ENCODE measurements at places on chromosomes 12 and 14.

- peak; percentile 32 for DNase-seq
Observed at GRCh38 chr12:75364919-75365318, 26.0 kb upstream of the GLIPR1L2 start.

- DNase-seq = no peak
Observed at GRCh38 chr12:11085419-11085818, 6.7 kb downstream of the TAS2R43 start.

GRCh38 chr12:68227356-68227755, 1.7 kb upstream of the IL26 start:
- DNase-seq = no peak

GRCh38 chr12:119008691-119009221, 27.4 kb downstream of the SRRM4 start:
- DNase-seq = no peak

DNA sequence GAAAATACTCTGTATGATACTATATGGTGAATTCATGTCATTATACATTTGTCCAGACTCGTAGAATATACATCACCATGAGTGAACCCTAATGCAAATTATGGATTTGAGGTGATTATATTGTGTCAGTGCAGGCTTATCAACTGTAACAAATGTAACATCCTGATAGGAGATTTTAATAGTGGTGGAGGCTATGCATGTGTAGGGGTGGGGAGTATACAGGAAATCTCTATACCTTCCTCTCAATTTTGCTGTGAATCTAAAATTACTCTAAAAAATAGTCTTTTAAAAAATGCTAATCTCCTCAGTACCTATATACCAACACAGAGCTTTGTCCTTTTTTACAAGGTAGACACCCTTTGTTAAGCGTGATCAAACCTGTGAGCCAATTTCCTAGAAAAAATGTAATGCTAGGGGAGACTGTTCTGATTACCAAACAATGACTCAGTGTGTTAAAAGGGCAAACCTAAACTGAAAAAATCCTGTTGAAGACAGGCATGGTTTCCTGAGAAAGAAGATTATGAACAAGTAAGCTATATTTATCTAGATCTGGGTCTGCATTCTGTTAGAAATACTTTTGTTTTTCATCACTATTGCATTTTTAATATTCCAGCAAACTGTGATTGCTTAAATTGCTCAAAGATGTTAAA, 170.9 kb downstream of the DUSP6 start:
- no peak for DNase-seq

- DNase-seq = no peak
Observed at GRCh38 chr12:57091638-57092528, 3.0 kb downstream of the NAB2 start.

DNA sequence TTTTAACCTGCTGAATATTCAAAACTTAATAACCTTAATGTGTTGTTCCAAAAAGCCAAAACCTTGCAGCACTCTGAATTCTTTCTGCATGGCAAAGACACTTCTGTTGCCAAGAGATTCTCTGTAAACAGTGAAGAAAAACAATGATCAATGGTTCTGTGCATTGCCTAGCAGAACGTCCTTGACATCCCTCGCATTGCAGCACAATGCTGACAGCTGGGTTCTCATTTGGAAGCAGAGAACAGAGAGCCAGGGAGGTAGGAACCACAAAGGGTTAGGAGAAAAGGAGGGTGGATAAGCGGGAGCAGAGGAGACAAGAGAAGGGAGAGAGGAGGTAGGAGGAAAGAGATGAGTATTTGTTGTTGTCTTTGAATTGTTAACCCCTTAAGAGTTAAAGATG, 501.1 kb downstream of the NAV3 start:
- DNase-seq = no peak

DNA sequence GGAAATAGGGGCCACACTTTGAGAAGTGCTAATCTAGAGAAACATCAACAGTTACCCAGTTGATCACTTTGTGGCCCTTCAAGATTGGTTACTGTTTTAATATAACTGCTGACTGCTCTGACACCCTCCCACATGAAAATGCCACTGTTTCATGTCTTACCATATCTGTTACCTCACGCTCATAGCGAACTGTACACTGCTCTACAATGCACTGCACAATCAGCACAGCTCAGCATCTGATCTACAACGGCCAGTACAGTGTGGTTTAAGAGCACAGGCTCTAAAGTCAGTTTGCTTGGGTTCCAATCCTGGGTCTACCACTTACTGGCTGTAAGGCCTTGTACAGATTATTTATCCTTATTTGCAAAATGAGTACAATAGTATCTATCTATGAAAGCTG, 39.1 kb downstream of the SPPL3 start:
- DNase-seq = no peak

DNA sequence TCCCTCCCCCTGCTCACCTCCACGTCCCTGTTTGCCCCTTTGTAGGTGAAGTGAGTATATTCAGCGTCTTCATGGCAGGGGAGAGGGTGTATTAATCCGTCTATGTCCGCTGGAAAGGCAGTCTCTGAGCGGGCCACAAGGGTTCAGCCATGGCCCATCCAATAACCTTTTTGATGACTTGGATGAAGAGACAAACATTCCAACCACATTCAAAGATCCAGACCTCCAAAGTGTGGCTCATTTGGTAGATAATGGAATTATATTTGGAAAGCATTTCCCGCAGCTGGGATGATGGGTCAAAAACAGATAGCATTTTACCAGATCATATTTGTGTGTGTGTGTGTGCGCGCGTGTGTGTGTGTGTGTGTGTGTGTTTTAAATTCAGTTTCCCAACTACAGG, 345.9 kb downstream of the DPF3 start:
- DNase-seq = no peak

DNA sequence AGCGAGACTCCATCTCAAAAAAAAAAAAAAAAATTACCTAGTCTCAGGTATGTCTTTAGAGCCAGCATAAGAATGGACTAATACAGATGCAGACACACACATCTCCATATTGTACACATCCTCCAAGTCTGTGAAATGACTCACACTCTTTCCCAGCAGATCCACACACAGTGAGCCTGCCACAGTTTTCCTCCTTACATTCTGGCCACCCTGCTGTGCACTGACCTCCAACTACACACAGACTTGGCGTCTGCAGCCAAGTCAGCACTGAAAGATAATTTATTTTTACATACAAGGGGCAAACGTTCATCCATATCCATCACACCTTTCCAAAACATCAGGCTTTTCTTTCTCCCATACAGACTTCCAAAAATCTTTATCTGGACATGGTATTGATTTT, 115.9 kb downstream of the SLC25A21 start:
- DNase-seq = no peak

DNA sequence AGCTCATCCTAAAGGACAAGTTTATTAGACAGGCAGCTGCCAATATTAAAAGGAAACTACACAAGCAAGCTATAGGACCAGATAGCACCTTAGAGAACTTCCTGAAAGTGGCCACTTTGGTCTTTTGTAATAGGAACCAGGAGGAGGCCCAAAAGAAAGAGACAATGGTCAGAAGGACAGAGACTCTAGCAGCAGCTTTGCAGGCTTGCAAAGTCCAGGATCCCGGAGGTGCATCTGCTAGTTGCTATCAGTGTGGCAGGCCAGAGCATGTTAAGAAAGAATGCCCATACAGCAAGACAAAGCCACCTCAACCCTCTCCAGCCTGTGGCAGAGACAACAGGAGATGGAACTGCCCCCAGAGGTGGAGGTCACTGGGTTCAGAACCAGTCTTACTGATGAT, 23.4 kb downstream of the APOBEC1 start:
- no peak for DNase-seq

GRCh38 chr14:71322655-71323250, 415.5 kb downstream of the PCNX1 start:
- DNase-seq = no peak

DNA sequence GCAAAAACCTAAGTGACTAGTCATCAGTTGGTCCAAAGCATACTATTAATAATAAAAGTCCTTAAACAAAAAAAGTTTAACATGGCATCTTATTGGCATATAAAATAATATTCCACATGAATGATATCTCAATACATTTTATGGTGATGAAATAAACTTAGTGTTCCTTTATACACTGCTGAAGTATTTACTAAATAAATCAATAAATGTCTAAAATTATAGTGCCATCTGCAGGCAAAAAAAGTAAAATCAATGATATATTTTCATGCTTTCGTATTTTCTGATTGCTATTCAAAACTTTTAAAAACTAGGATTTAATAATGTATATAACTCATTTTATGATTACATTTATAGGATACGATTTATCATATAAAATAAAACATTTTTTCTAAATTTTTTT, 30.5 kb downstream of the PUS7L start:
- no peak for DNase-seq

DNA sequence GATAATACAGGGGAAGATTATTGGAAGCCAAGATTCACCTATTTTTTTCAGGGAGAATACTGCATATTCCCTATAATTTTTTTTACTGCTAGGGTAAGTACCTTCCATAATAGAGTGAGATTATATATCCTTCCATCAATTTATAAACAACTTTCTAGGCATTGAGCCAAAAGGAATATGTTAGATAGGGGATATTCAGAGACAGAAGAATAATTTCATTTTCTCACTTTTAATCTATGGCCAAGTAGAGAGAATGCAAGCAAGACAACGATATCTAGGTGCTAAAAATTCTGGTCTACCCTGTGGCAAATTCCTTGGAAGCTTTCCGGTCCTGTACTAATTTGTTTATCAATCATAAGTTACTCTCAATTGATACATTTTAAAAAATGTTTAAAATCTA, 69.7 kb upstream of the STAC3 start:
- no peak for DNase-seq

GRCh38 chr12:4663971-4664505, 15.1 kb downstream of the NDUFA9 start:
- DNase-seq = no peak

DNA sequence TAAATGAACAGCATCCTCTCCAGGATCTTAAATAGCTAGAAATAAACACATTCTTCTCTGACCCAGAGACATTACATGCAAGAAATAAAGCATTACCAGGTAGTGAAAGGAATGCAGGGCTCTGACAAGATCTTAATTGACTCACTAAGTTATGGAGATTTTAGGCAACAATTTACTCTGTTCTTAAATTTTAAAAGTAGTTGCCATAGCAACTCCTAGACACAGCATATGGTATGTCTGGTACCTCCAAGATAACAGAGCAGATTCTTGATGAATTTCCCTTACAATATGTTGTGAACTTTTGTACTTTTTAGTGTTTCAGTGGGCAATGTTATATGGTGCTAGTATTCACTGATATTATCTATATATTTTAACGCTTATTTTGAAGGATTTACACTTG, 76.7 kb upstream of the G2E3 start:
- DNase-seq = no peak

GRCh38 chr12:47281667-47282171, 202.0 kb upstream of the AMIGO2 start:
- DNase-seq = no peak

DNA sequence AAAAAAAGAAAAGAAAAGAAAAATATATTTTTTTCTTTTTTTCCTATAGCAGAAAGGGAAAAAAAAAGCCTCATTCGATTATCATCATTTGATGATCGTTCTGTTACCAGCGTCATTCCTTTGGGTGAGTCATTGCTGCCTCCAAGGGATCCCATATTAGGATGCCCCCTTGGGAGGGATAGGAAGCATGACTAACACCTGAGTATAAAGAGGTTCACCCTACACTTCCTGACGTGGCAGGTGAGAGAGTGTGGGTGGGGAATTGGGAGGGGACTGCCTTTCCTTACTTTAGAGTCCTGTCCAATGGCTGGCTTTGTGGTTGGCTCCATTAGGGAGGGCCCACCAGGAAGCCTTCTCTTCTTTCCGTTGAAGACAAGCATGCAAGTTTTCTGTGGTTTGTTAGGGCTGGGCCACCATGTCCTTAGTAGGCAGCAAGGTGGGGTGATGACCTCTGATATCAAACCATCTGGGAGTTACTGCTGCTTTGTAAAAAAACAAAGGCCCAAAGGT, 56.1 kb upstream of the FUT8 start:
- DNase-seq = no peak

DNA sequence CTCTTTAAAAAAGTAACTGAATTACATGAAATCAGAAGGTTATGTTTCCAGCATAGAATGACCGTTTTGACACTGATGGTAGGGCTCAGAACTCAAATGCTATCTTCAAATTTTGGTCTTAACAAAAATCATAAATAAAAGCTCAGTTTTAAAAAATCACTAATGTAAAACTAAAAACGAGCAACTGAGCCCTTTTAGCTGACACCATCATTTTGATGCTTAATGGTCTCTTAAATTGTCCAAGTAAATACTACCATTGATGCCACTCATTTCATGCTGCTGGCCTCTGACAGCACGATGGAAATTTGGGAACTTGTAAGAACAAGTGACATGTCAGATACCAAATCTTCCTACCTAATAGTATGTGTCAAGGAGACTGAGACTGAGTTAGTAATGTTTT, 205.0 kb downstream of the AKAP6 start:
- no peak for DNase-seq

GRCh38 chr12:45615268-45615667, 114.2 kb upstream of the ARID2 start:
- DNase-seq = no peak

- DNase-seq = no peak
Observed at GRCh38 chr14:104580961-104581360, 1.4 kb downstream of the C14orf180 start.

GRCh38 chr12:48001505-48002413, 2.5 kb downstream of the COL2A1 start:
- no peak for DNase-seq

DNA sequence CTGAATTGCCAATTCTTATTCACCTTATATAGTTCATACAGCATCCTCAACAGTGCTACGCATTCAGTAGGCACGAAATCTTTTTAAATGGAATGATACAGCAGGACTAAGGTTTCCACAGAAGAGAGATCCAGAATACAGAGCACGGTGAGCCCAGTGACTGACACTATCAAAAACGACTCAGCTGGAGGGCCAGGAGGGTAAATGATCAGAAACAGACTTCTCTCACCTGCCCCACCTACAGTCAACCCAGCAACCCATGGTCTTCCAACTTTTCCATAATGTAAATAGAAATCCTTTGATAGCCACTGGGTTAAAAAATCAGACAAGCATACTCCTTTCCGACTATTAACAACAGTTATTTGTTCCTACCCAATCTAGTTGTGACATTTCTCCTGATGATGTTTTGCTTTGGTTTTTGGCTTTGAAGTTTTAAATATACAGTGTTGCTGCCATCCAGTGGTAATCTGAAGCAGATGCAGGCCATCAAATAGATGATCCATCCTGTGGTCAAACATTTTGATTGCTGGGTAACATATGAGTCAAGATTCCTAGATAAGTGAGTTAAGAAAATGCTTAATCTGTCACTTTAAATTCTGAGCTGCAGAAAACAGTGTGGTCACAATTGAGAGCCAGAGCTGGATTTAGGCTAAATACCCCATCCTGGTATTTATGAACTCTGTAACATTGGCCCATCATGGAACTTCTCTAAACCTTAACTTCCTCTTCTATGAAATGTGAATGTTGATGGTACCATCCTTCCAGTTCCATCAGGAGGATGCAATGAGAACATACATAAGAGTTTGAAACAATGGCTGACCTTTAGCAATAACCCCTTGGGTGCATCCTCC, 42.0 kb downstream of the GPHB5 start:
- DNase-seq = no peak

GRCh38 chr12:22313286-22313962, 21.1 kb downstream of the ST8SIA1 start:
- no peak for DNase-seq
